ENCODE measurements at places on chromosomes 3 and 15. TPM values are rescaled to one million over a fixed set of nuclear protein-coding genes. Genes with fewer than 3 reads are reported as not detected.

DNA sequence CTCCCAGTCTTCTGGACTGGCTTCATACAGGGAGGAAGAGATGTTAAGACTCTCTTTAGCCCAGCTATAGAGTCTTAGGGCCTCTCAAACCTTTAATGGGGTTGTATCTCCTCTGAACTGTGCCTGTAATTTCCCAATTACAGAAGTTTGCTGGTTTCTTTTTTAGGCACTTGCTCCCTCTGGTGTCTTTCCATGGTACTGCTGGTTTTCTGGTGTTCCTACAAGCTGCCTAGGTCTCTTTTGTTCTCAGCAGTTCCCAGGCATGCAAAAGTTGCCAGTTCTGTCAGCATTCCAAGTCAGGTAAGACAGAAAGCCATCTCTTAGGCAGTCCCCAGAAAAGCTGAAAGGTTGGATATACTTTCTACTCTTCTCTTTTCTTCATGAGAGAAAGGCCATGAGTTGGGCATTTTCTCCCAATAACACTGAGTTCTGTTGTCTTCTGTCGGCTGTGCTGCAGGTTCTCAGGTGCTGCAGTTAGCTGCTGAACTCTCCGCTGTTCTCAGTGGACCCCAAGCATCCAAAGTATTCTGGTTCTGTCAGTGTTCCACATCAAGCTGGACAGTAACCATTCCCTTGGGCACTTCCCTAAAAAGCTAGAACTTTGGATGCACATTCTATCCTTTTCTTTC is 54.4 kb upstream of the EHHADH start:
- peak; percentile 52 for DNase-seq
- no peaks in the 10 kb centered on the region for H3K27me3 ChIP-seq
- H3K4me1 ChIP-seq = peaks cover 3% of the 10 kb centered on the region
- no peak overlapping the region for H3K4me3 ChIP-seq
- H3K36me3 ChIP-seq = peaks cover 25% of the 10 kb centered on the region
- no peak overlapping the region for H3K27ac ChIP-seq

- no peak overlapping the region for H3K27ac ChIP-seq
- no peaks in the 10 kb centered on the region for H3K4me1 ChIP-seq
- H3K36me3 ChIP-seq = no peaks in the 10 kb centered on the region
- DNase-seq = no peak
- no peak overlapping the region for H3K4me3 ChIP-seq
- no peaks in the 10 kb centered on the region for H3K27me3 ChIP-seq
These were observed 643.4 kb upstream of the ARPP21 start for GRCh38 chr3:34995796-34996430.

GRCh38 chr3:77139624-77140023 is 99.7 kb downstream of the ROBO2 start:
- H3K4me1 ChIP-seq = no peaks in the 10 kb centered on the region
- no peaks in the 10 kb centered on the region for H3K27me3 ChIP-seq
- no peak overlapping the region for H3K4me3 ChIP-seq
- no peak overlapping the region for H3K27ac ChIP-seq

GRCh38 chr15:23983500-23984259 is 296.6 kb upstream of the NDN start:
- H3K27me3 ChIP-seq = no peaks in the 10 kb centered on the region
- no peaks in the 10 kb centered on the region for H3K36me3 ChIP-seq
- no peak overlapping the region for H3K4me3 ChIP-seq
- no peak overlapping the region for H3K27ac ChIP-seq
- DNase-seq = no peak

- no peak overlapping the region for H3K27ac ChIP-seq
- no peak for DNase-seq
- no peaks in the 10 kb centered on the region for H3K4me1 ChIP-seq
These were observed 58.8 kb downstream of the TRPC1 start for GRCh38 chr3:142782616-142783015.

DNA sequence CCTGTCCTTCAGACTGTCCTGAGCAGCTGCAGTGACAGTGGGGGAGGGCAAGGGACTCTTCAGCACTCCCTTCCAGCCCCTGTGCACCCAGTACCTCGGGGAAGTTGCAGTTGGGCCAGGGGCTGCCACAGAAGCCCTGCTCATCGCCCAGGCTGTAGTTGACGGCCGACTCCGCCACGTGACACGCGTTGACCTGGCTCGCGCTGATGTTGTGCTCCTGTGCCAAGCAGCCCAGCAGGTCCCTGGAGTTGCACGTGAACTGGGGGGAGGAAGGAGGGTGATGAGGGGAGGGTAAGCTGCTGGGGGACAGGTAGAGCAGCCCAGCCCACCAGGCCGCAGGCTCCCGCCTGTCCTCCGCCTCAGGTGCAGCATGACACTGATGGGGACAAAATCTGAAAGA is 101.2 kb downstream of the SEC22A start:
- peaks cover 2% of the 10 kb centered on the region for H3K27me3 ChIP-seq
- H3K27ac ChIP-seq = no peak overlapping the region
- no peak for DNase-seq

GRCh38 chr3:8985411-8985831 is 22.1 kb upstream of the RAD18 start:
- no peak for DNase-seq
- no peaks in the 10 kb centered on the region for H3K36me3 ChIP-seq
- H3K4me3 ChIP-seq = no peak overlapping the region

- H3K4me3 ChIP-seq = no peak overlapping the region
- no peaks in the 10 kb centered on the region for H3K27me3 ChIP-seq
- H3K4me1 ChIP-seq = peaks cover 7% of the 10 kb centered on the region
- no peak overlapping the region for H3K27ac ChIP-seq
- peaks cover 23% of the 10 kb centered on the region for H3K36me3 ChIP-seq
- no peak for DNase-seq
These were observed 10.8 kb downstream of the NMD3 start for GRCh38 chr3:161231861-161232260.

The IGSF11 gene
- total RNA-seq = 0.15 TPM

The CP gene
- not detected for total RNA-seq

Data from activated CD4-positive, alpha-beta memory T cell treated with anti-CD3 and anti-CD28 coated beads for 36 hours (primary cell).